K562 (cell line): ENCODE measurements at places on chromosomes 3 and 15. TPM values are rescaled to one million over a fixed set of nuclear protein-coding genes. Genes with fewer than 3 reads are reported as not detected.
A peak's percentile ranks its signal among the peaks of the same experiment; 100 is the strongest.

The EPHA3 gene
- total RNA-seq, result not detected in 2 replicates

GRCh38 chr3:149442043-149442442 lies 32.5 kb upstream of the TM4SF4 start:
- no peaks in the 10 kb centered on the region for H3K27me3 ChIP-seq
- DNase-seq, result no peak
- no peak overlapping the region for H3K4me3 ChIP-seq
- H3K27ac ChIP-seq, result no peak overlapping the region
- H3K4me1 ChIP-seq, result no peaks in the 10 kb centered on the region

GRCh38 chr3:183802989-183803388 lies 22.4 kb downstream of the MAP6D1 start:
- no peak overlapping the region for H3K4me3 ChIP-seq
- no peaks in the 10 kb centered on the region for H3K27me3 ChIP-seq
- peaks cover 89% of the 10 kb centered on the region for H3K36me3 ChIP-seq
- no peak for DNase-seq
- H3K27ac ChIP-seq, result no peak overlapping the region
- H3K4me1 ChIP-seq, result no peaks in the 10 kb centered on the region; the same call in 2 of the 3 replicates

GRCh38 chr3:183486472-183486871 lies 58.1 kb upstream of the MCF2L2 start:
- no peaks in the 10 kb centered on the region for H3K36me3 ChIP-seq
- H3K4me1 ChIP-seq, result 0 out of 3 replicates have a peak, but pooled peaks cover 9% of the 10 kb centered on the region
- H3K27ac ChIP-seq, result no peak overlapping the region
- H3K4me3 ChIP-seq, result no peak overlapping the region
- no peaks in the 10 kb centered on the region for H3K27me3 ChIP-seq
- no peak for DNase-seq

DNA sequence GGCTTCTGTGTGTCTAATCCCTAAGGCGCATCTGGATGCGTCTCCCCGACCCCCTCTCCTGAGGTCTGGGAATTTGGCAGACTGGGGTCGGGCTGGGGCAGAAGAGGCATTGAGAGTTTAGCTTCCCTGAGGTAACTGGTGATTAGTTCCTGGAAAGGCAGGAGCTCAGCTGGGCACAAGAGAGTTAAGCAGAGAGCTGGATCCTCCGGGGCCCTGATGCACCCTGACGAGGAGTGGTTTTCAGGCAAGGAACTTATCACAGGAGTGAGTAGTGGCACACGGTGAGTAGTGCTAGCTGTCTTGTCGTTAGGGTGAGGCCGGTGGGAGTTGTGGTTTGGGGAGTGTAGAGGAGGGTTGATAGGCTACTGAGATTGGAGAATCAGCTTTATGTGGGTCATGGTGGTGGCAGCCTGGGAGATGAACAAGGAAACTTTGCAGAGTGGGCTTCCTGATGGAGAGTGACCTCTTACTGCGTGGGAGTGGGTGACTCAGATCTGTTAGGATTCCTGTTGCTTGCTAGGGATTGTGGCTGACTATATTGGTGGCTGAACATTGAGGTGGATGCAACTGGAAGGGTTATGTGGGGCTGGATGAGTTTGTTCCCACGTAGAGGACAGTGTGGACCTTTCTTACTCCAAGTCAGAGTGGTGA lies 897 bp downstream of the RAD54L2 start:
- no peaks in the 10 kb centered on the region for H3K27me3 ChIP-seq
- H3K4me1 ChIP-seq, result peaks cover 5% of the 10 kb centered on the region; the same call in 1 of the 3 replicates
- peak; percentile 50 for DNase-seq
- H3K4me3 ChIP-seq, result peak overlapping the region; percentile 91
